Stimulated activated CD4-positive, alpha-beta T cell treated with anti-CD3 and anti-CD28 coated beads, Interleukin-1b, Interleukin-23, amount 100 ng/mL, for 24 hours (primary cell): ENCODE measurements at places on chromosomes 13 and 19.

GRCh38 chr13:114002771-114003321 is 29.0 kb upstream of the C13orf46 start:
- no peak for DNase-seq

- no peak for DNase-seq
Observed at GRCh38 chr13:79936368-79937136, 404.4 kb downstream of the SPRY2 start.

DNA sequence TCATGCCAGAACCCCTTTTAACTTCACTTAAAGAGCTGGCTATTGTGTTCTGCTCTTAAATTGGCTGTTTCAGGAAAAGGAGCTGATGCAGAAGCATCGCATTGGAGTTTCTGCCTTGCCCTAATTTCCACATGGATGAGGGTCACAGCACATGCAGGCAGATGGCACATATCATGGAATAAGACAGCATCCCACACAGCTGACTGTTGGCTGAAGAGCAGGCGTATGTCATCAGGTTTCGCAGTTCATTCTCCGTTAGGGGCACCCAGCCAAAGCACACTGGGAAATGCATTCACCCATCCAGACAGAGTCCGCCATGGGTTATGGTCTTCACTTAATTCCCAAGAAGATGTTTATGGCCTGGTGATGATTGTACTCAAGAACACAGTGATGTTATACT is 572.5 kb downstream of the LIG4 start:
- DNase-seq: no peak

GRCh38 chr13:94478913-94479312 is 569 bp downstream of the DCT start:
- no peak for DNase-seq
